ENCODE measurements at places on chromosomes 2 and 18.

DNA sequence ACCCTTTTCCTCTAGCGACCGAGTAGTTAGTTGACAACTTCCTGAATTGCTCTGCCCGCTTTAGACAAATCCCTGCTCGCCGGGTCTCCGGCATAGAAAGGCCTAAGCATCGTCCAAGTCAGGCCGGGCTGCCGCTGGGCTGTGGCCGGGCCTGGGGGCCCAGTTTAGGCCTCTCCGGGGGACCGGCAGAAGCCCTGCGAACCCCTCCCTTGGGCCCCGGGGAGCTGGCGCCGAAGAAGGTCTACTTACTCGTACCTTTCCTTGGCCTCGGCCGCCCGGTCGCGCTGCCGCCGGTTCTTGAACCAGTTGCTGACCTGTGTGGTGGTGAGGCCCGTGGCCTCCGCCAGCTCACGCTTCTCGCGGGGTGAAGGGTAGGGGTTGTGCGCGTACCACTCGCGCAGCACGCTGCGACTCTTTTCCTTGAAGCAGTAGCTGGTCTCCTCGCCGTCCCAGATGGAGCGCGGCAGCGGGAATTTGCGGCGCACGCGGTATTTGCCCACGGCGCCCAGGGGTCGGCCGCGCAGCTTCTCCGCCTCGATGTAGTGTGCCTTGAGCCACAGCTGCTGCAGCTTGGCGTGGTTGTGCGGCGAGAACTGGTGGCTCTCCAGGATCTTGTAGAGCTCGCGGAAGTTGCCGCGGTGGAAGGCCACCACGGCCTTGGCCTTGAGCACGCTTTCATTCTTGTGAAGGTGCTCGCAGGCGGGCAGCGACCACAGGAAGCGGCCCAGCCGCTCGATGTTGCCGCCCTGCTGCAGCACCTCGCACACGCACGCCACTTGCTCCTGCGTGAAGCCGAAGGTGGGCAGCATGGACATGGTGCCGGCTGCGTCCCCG is 739 bp downstream of the SIX2 start:
- no peak for DNase-seq

GRCh38 chr2:54947646-54948045 is 102.6 kb downstream of the RTN4 start:
- DNase-seq, result no peak

DNA sequence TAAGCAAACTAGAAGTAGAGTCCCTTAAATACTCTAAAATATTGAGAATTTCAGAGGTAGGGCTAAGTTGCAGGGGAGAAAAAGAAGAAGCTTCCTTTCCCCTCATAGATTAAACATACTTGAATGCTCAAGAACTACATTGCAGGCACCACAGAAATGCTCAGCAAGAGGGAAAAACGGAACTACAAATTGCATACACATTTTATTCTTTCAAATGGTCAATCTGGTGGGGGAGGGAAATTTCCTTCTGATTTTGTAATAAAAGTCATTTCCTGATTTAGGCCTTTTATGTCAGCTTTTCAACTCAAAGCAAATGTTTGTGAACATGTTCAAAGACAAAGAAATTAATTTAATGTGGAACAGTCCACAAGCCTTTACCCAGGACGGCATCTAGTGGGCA is 33.0 kb downstream of the FARSB start:
- no peak for DNase-seq

- DNase-seq, result no peak
Observed at GRCh38 chr2:18971628-18972027, 382.3 kb upstream of the NT5C1B start.

DNA sequence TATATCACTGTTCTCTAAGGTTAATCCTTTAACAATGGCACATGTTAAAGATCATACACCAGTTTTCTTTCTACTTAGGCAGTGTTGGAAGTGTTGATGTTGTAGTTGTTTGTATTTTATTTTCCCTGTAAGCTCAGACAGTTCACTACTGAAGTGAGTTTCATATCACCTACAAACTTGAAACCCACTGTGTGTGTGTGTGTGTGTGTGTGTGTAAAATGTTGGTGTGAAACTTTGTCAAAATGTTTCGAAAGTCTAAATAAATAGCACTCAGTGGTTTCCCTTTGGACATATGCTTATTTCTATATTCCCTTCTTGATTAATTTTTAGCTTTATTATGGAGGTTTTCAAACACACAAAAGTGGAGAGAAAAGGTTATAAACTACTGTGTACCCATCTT is 79.8 kb upstream of the CAVIN2 start:
- no peak for DNase-seq

DNA sequence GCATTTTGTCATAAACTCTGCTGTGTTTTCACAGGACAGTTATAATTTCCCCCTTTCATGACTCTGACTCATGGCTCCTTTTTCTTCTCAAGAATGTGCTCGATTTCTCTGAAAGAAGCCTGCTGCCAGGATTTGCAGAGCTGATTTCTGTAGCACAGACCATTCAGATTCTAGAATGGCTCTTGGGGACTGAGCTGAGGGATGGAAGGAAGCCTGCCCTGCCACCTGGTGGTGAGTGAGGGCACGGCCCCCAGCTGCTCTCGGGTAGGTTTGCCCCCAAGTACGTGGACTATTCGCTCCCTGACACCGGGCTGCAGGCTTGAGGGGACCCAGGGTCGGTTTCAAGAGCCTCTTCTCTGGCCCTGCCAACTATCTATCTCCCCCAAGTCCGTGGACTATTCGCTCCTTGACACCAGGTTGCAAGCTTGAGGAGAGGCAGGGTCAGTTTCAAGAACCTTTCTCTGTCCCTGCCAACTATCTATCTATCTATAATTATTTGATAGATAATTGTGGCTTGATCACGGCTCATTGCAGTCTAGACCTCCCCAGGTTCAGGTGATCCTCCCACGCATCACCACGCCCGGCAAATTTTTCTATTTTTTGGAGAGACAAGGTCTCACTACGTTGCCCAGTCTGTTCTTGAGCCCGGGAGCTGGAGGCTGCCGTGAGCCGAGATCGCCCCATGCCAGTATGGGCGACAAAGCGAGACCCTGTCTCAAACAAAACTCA is 1.4 kb upstream of the SMYD5 start:
- peak; percentile 44 for DNase-seq

GRCh38 chr2:99552529-99552928 is 62.7 kb upstream of the REV1 start:
- DNase-seq, result no peak

- no peak for DNase-seq
Observed at GRCh38 chr2:80030135-80030534, 274.4 kb downstream of the LRRTM1 start.

- DNase-seq, result no peak
Observed at GRCh38 chr2:235244255-235245220, 249.3 kb upstream of the AGAP1 start.

- DNase-seq, result no peak
Observed at GRCh38 chr2:10519394-10519740, 71.2 kb upstream of the ODC1 start.

GRCh38 chr2:190113000-190113399 is 50.5 kb upstream of the MSTN start:
- DNase-seq, result no peak
